AML-193 (cell line): ENCODE measurements at places on chromosomes 3 and 15.

DNA sequence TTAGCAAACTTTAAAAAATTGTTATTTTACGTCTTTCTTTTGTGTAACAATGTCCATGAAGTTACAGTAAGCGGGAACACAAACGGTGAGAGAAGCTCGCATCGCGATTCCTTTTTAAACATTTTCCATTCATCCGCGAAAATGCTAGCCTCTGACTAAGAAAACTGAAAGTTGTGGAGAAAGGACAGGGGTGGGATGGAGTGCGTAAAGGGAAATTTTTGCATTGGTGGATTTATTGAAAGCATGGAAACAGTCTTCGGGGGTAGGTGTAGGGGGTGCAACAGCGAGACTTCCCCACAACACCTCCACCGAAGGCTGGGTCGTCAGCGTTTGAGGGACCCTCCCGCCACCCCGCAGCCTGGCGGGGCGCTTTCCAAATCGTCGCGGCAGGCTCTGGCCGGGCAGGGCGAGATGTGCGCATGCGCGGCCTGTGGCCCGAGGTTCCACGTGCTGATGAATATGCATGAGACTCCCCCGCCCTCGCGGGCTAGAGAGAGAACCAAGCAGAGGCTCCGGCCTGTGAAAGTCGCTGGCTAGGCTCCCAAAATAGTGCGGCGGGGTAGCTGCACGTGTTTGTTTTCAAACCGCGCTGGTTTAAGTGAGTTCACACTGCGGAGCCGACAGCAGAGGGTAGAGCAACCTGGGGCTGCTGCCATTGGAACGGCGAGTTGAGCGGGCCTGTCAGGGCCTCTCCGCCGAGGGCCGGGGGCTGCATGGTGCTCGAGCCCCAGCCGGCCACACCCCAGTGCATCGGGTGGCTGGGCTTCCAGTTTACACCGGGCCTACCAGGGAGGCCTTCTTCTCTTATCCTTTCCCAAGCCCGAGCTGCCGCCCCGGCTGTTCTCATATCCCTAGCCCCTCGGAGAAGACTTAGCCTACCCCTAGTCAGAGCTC is 9.9 kb downstream of the ZIC1 start:
- DNase-seq = no peak

DNA sequence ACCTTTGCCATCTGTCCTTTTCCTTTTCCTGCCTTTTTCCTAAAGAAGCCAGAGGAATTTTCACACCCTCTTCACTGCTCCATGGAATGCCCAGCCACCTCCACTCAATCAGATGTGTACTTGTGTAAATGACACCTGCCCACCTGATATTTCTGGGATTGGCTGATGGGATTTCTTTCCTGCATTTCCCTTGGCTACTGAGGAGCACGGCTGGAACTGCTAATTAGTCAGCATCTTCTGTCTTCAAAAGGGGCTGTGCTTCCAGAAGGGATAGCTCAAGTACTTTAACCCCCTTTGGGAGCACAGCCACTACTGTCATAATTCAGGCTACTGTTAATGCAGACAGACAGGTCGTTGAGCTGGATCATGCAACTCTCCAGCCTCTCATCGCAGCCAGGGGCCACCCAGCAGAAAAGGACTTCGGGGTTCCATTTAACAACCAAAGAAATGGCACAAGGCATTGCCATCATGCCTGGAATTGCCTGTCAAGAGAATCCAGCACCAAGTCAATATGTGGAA is 38.6 kb downstream of the MGLL start:
- DNase-seq = no peak

- no peak for DNase-seq
Observed at GRCh38 chr3:49799761-49800160, at the start of gene CDHR4. Gene CDHR4, minus strand, starts transcription at chr3:49799873. Its CDS starts 61 bp downstream, at chr3:49799812.

DNA sequence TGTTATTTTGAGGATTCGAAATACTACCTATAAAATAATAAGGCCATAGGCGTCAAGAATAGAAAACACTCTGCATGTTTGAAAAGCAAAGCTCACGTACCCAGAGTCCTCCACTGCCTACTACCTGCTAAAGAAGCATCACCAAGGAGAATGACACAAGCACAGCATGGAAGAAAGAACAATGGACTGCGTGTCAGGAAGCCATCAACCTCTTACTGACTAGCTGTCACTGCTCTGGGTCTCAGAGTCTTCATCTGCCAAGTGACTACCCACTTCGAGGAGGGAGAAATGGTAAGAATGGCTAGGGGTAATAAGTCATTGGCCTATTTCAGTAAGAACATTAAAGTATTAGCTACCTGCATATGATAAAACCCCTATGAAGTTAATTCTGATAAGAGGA is 49.4 kb downstream of the CLASP2 start:
- no peak for DNase-seq

DNA sequence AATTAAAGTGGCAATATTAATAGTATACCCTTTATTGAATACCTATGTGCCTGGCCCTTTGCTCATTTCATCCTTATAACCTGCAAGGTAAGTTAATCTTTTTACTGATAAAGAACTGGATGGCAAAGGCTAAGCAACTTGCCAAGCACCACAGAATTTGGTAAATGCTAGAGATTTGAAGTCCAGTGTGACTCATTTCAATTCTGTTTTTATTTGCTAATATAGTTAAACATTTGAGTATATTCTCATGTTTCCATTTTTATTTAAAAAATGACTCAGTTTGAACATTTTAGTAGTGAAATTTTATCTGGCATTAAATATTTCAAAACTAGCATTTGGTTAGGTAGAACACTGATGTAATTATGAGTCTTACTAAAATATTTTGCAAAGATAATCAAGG is 11.3 kb downstream of the PFN2 start:
- no peak for DNase-seq

DNA sequence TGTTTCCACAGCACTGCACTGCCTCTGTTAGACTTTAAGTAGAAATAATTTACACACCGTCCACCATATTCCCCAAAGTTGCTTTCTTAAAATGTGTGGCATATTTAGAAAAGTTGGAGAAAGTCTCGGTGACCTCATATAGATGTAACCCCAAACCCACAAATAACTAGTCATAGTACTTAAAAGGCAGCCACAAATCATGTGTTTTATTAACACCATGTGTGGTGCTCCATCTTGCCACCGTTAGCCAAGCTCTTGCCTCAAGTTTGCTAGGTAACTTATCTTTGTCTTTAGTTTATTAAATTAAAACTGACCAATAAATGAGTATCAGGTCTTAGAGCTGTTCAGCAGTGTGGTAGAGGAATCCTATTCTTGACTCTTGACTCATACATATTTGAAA is 257.9 kb downstream of the UBE2E2 start:
- no peak for DNase-seq

DNA sequence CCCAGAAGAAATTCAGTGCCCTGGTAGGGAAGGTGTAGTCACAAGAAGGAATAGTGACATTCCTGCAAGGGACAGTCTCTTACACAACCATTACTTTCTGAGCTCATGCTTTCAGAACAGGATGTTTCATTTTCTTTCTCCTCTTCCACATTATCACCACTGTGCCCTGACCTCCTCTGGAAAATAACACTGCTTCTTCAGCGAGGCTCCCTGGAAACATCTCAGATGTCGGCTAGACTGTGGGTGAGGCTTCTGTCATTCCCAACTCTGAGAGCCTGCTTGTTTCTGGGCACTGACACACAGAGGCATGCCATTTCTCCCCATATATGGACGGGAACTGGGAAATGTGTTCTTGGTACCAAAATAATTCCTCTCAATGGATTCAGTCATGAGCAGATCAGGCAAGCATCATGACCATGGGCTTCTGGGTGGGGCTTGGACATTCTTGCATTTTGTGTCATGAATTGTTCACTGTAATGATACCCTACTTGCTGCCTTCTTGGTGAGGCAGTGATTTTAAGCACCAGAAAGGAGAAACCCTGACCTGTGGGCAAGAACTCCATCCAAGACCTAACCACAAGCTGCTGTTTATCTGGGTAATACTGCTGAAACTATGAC is 14.3 kb upstream of the TNFAIP8L3 start:
- DNase-seq = no peak

- DNase-seq = no peak
Observed at GRCh38 chr3:122754929-122755328, 38.7 kb downstream of the HSPBAP1 start.

DNA sequence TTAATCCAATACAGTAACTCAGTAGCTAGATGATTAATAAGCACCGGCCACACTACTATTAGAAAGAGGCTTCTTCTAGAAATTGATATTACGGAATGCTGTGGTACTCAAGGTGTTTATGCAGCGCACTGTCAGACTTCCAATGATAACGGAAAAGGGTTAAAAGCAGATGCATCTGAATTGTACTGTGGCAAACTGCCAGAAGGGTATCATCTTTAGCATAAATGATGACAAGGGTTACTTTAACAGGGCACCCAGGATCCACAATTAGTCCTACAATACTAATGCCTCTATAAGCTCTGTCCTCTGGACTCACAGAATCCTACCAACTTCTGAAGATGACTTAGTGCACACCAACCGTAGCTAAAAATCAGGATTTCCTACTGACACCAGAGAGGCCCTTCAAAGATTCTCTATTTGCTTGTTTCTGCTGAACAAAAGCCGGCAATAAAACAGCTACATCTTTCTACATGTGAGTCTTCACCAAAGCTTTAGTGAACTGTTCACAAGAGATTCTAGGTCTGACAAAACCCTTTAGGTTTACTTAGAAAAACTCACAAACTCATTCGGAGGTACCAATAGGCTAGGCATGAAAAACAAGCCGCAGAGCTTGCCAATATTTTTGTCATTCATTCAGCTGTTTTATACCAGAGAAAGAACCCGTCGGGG is 7.1 kb downstream of the SATB1 start:
- DNase-seq = no peak
